Heart left ventricle (tissue), 16 donors: ENCODE measurements at places on chromosomes 11 and 22. TPM values are rescaled to one million over a fixed set of nuclear protein-coding genes. Genes with fewer than 3 reads are reported as not detected.

The CHEK1 gene
- 1.5 TPM for polyA plus RNA-seq

The C11orf21 gene
- 34.6 TPM for polyA plus RNA-seq

The TYR gene
- polyA plus RNA-seq = not detected

The PLEKHB1 gene
- polyA plus RNA-seq = 0.82 TPM

The CALCB gene
- polyA plus RNA-seq = 0.36 TPM

The INPP5J gene
- polyA plus RNA-seq = 12.9 TPM

The ADM gene
- 14.6 TPM for polyA plus RNA-seq

The GAS2 gene
- 5.0 TPM for polyA plus RNA-seq

- peak; percentile 59 for DNase-seq
Observed at GRCh38 chr11:1546536-1547466, 25.3 kb downstream of the DUSP8 start.

GRCh38 chr11:12097219-12097618 is 13.2 kb upstream of the MICAL2 start:
- no peak for DNase-seq

GRCh38 chr11:44923115-44923514 is 27.6 kb downstream of the TP53I11 start:
- DNase-seq = no peak

GRCh38 chr11:83677730-83678129 is 391.6 kb upstream of the CCDC90B start:
- DNase-seq = no peak

- no peak for DNase-seq
Observed at GRCh38 chr11:75514596-75514995, 11.1 kb downstream of the GDPD5 start.

DNA sequence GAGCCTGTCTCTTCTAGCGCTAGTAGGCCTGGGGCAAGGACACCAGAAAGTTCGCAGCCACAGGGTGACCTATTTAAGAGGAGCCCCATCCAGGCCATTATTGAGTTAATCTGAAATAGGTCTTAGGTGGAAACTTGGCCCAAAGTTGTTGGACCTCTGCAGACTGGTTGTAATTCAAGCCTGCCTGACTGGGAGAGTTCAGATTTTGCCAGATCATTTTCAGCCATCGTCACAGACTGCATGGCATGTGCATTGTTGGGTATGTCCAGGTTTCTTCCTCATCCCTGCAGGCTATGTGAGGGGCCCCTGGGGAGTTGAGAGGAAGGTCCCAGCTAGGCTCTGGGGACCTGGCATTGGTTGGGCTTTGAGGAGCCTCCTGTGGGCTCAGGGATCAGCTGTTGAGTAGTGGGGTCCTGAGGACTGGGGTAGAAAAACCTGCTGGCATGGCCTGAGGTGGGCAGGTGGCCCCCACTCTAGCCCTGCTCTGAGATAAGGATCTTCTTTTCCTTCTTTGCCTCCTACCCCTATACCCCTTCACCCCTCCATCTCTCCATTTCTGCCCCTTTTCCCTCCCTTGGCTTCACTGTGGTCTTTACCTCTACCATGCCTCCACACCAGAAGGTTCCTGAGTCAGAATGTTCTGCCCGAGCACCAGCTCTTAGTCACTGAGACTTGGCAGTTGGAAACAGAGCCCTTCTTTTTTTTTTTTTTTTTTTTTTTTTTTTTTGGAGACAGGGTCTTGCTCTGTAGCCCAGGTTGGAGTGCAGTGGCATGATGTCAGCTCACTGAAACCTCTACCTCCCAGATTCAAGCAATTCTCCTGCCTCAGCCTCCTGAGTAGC is 112.7 kb downstream of the MORC2 start:
- DNase-seq = no peak

DNA sequence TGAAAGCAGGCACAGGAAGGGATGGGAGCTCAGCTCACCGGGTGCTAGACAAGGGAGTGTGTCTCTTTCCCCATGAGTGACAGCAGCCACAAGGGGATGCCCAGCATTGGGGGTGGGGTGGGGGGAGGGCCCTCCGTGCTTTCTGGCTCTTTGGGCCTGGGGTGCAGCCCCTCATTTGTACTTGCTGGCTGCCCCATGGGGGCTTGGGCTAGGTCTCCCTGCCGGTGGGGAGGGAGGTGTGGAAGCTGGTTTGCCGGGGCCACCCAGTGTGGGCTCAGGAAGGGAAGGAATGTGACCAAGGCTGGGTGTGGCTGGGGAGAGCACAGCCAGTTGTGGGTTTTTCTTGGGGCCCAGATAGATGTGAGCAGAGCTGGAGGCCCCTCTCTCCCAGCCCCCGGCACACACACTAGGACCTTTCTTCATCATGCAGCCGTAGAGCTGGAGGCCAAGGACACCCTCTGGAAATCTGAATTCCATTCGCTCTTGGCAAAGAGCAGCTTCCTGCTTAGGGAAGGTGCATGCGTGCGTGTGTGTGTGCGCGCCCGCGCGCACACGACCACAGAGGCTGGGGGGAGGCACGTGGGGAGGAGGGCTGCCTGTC is 25.8 kb downstream of the KCNQ1OT1 start:
- no peak for DNase-seq

GRCh38 chr11:121154486-121155314 is 53.7 kb downstream of the TECTA start:
- DNase-seq = no peak

GRCh38 chr22:36765131-36765942 is 10.6 kb downstream of the IFT27 start:
- no peak for DNase-seq

DNA sequence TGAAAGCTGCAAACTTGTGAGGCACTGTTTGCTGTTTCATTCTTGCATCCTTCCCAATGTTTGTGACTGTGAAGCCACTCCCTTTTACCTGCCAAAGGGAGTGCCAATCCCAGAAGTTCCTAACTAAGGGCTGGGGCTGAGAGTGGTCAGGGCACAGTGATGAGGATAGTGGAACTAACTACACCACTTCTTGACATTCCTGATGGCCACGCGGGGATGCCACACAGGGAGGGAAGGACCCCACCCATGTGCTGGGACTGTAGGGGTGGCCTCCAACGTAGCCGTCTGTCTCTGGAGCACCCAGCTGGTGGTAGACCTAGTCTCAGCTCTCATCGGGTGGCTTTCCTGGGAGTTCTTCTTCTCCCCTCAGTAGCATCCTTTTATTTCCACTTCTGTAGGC is 335.5 kb downstream of the CADM1 start:
- DNase-seq = no peak
